Stimulated activated CD4-positive, alpha-beta T cell treated with anti-CD3 and anti-CD28 coated beads, TNF-alpha, amount 100 ng/mL, for 1 hour (primary cell): ENCODE measurements at places on chromosomes 1 and 21.

- DNase-seq, result peak; percentile 3
Observed at GRCh38 chr1:182784556-182785171, 4.9 kb upstream of the NPL start.

GRCh38 chr1:154751690-154752089, 118.4 kb downstream of the KCNN3 start:
- no peak for DNase-seq

DNA sequence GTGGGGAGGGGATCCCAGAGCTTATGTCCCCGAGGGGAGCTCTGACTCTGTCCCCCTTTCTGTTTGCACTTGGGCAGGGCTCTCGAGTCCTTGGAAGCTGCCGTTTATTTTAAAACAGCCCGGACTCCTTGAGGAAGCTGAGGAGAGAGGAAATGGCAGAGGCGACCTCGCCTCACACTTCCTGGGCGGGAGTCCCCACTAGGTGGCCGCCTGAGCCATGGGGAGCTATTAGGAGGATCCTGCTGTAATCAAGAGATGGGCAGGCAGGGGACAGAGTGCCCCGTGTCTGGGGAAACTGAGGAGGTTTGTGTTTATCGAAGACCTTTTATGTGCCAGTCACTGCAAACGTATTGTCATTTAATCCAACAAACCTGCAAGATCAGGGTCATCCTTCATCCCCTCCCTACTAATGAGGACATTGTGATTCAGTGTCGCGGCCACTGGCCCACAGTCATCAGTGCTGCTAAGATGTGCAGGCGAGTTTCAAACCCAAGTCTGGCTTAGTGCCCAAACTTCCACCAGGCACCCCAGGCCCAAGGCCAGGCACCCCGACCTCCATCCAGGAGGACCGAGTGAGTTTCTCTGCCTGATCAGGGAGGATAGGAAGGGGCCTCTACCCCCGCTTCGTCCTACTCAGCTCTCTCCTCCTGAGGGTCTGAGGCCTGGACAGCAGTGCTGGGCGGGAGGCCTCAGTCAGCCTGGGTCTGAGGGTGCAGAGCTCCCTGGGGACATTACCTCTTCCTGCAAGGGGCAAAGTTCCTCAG, 316.9 kb upstream of the VAMP3 start:
- DNase-seq, result no peak

GRCh38 chr1:169529068-169529642, 43.4 kb upstream of the SLC19A2 start:
- no peak for DNase-seq

GRCh38 chr1:189774721-189775287, 702.9 kb downstream of the BRINP3 start:
- DNase-seq, result no peak

- DNase-seq, result no peak
Observed at GRCh38 chr1:1223891-1224290, 7.9 kb downstream of the SDF4 start.

- DNase-seq, result no peak
Observed at GRCh38 chr1:164912290-164912689, 353.3 kb downstream of the PBX1 start.

GRCh38 chr1:209802780-209803152, 3.2 kb downstream of the IRF6 start:
- DNase-seq, result no peak

DNA sequence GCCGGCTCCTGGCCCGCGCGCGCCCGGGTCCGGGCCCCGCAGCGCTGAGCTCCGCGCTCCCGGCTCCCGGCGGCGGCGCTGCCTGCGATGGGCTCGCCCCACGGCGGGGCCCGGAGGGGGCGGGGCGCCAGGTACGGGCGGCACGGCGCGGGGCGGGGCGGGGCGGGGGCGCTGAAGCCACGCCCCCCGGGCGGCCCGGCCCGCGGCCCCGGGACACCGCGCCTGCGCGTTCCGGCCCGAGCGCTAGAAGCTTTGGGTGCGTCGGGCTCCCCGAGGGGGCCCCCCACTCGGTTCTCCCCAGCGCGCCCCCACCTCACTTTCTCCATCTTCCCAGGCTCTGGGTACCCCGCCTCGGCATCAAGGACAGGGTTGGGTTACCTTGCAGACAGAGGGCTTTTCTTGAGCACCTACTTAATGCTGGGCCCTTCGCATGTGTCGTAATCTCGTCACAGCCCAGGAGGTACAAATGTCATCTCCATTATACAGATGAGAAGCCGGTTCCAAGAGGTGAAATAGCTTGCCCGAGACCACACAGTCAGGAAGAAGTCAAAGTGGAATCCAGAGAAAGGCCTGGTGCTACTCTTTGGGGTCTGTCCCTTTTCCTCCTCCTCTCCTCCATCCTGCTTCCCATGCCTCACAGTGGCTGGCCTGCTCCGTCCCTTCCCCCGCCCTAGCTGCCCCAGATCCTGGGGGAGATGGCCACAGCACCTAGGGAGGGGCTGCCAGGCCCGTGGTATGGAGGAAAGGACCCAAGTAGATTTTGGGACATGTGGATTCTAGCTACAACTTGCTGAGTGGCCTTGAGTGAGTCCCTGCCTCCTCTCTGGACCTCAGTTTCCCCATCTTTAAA, 46.5 kb downstream of the RAP1GAP start:
- DNase-seq, result peak; percentile 4

DNA sequence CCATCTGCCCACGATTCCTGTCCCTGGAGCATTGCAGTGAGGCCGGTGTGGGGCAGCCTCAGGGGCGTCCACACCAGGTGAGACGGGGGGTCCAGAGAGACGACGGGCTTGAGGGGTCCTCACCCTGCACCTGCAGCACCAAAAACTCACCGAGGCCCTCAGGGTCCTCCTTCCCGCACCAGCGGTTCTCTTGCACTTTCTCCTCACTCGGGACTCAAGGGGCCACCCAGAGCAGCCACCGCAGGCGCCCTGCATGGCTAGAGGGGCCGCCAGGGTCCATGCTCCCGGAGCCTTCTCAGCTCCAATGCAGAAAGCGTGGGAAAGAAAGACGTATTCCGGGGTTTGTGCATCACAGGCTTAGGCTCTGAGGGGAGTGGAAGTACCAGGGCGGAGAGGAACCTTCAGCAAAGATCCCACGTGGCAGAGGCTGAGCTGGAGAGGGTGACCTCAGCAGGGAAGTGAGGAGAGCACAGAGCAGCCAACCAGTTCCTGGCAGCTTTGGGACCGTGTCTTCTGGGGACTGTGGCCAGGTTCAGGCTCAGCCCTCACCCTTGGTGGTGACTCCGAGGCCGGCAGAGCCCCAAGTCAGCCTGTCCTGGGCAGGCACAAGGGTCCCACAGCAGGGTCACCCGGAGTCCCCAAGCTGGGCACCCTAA, 19.5 kb upstream of the COL6A2 start:
- no peak for DNase-seq

DNA sequence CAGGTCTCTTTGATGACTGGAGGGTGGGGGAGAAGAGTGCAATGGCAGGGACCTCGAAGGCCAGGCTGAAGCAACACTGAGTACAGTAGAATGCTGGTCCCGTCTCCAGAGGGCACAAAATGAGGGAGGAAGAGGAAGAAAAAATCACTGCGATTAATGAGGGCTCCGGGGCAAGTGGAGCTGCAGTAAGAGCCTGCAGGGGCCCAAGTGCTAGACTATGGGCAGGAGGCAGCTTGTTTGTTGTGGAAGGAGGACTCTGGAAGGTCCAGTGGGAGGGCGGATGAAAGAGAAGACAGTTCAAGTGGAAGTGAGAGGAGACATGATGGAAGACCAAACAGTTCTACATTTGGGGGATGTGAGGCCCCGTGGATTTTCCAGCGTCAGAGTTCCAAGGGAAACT, 17.4 kb downstream of the TMCC2 start:
- DNase-seq, result no peak

- DNase-seq, result no peak
Observed at GRCh38 chr1:84277343-84278059, 24.0 kb upstream of the SAMD13 start.

DNA sequence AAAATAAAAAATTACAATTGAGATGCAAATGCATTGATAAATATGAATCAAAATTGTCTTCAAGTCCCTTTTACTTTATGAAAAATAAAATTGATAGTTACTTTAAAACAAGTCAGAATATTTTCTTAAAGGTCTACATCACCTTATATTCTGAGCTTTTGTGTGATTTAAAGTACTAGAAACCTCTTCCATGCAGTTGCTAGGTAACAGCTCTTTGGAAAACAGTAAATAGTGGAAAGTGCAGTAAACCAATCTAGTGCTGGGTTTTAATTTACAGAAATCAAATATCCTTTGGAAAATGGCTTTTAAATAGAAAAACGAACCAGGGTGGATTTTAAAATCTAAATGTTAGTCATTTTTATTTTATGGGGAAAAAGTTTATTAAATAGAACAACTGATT, 227.9 kb downstream of the KCNT2 start:
- DNase-seq, result no peak

- DNase-seq, result no peak
Observed at GRCh38 chr1:22709891-22710700, 543 bp upstream of the EPHB2 start.

- no peak for DNase-seq
Observed at GRCh38 chr21:16134134-16134533, 404.4 kb downstream of the USP25 start.

- DNase-seq, result no peak
Observed at GRCh38 chr1:21604208-21604957, 64.8 kb downstream of the RAP1GAP start.
